ENCODE measurements at places on chromosomes 16 and 17.

DNA sequence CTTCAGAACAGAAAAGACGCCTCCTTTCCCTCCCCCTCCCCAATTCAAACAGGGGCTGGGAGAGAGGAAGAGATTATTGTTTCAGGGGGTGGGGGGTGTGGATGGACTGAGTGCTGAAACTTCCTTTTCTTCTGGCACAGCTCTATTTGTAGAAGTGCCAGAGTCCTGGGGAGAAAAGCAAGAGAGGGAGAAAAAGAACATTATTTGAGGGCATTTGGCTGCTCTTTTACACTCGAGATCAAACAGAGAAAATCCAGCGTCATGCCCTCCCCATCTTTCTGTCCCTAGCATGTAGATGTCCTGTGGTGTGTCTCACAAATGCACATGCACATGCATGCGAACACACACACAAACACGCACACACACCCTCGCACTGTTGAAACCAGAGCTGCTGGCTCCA is 13.0 kb downstream of the ARL4D start:
- no peak for DNase-seq

GRCh38 chr17:13931111-13931526 is 138.2 kb upstream of the COX10 start:
- no peak for DNase-seq

DNA sequence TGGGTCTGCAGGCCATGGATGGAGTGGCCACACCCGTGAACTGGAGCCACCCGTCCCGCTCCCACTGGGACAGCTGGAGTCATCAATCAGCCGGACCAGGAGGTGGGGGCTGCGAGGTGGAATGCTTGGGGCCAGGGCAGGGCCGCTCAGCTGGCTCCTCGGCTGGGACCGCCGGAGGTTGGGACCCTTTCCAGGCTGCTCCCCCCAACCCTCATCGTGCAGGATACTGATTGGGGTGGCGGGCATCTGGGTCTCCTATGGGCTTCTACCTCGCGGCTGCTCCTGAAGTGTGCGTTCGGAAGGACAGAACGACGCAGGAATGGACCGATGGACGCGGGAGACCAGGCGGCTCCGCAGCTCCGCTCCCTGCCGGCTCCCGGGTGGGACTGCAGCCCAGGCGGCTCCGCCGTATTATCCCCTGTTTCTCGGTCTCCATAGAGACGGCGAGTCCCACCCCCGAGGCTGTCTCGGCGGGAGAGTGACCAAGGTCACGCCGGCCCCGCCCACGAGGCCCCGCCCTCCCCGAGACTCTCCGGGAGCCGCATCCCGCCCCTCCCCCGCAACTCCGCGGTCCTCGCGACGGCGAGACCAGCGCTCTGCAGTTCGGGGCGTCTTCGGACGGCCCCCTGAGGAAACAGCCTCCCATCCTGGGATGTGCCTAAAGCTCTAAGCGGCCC is at the start of gene TPPP3:
Gene TPPP3 (minus strand): TSS at position 388 of the 677 bp plus-strand sequence. CDS start 2,387 bp downstream, outside the sequence.
- peak; percentile 66 for DNase-seq

DNA sequence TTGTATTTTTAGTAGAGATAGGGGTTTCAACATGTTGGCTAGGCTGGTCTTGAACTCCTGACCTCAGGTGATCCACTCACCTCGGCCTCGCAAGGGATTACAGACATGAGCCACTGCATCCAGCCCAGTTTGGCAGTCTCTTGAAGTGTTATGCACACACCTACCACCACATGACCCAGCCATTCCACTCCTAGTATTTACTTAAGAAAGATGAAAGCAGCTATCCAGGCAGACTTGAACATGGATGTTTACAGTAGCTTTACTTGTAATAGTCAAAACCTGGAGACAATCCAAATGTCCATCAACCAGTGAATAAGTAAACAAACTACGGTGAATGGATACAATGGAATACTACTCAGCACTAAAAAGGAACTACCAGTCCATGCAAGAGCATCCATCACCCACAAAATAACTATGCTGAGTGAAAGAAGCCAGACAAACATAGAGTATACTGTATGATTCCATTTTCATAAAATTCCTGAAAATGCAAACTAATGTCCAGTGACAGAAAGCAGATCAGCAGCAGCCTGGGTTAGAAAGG is 37.8 kb upstream of the RASD1 start:
- no peak for DNase-seq

GRCh38 chr16:80147026-80147655 is 393.7 kb upstream of the DYNLRB2 start:
- DNase-seq, result no peak

DNA sequence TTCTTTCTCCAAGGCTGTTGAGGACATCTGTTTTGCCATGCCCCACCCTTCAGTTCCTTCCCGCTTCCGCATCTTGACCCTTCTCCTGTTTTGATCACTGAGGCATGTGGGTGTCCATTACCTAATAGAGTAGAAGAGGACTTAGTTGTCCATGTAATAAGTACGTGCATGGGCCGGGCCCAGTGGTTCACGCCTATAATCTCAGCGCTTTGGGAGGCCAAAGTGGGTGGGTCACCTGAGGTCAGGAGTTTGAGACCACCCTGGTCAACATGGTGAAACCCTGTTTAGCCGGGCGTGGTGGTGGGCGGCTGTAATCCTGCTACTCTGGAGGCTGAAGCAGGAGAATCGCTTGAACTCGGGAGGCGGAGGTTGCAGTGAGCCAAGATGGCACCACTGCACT is 637.8 kb upstream of the EEF2KMT start:
- DNase-seq, result no peak

DNA sequence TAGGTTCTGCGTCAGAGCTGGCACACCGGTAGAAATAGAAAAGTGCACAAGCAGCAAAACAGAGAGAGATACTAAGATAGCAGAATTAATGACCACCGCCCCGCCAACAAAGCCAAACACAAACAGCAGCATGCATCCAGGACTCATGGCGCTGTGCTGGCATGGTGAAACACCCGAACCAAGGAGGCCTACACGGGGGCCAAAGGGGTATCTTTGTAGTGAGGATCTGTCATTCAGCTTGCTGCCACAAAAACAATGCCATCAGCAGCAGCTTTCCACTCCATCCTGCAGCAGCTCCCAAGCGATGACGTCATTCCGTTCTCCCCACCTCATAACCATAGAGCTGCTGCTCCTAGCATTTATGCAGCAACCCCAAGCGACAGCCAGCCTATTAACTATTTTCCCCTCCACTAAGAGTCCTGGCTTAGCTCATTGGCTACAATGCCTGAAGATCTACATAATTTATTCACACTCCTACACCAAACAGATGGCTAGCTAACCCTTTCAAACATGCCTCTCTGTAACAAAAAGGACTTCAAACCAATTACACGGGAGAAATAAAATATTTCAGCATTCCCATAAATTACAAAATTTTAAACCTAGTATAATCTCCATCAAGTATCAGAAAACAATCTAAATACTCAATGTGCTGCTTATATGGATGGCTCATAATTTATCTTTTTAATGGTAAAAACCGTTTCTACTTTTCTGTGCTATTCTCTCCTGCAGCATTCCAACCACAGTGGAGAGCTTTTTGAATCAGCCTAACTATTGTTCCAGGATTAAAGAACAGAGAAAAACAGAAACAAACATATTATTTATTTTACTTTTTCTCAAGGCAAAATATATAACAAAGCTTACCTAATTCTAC is 73.9 kb downstream of the SPAG9 start:
- DNase-seq, result no peak
